ENCODE measurements at places on chromosomes 16 and 17. TPM values are rescaled to one million over a fixed set of nuclear protein-coding genes. Genes with fewer than 3 reads are reported as not detected.

GRCh38 chr17:34125010-34125409 is 130.1 kb upstream of the CCL2 start:
- DNase-seq = no peak

DNA sequence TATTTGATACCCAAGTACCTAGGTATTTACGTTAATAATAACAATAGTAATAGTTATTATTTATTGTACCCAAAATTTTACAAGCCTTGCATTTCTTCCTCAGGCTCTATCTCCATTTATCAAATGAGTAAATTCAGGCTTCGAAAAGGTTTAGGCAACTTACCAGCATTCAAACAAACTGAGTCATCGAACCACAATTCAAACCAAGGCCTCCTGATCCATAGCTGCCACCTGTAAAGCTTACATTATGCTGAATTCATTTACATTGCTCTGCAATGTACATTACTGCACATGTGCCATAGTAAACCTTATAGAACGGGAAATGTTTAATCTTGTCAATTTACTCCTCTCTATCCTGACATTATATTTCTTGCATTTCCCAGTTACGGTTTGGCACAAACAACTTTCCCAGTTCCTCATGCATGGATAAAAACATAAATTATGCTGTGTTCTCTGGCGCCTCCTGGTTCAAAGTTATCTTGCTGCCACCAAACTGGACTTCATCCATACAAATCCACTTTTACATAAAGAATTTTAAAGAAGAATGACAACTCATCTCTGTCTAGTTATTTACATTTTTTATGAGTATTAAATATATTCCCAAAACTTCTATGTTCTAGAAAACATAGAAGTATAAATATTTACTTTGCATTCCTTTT is 360.6 kb upstream of the SOX9 start:
- DNase-seq = no peak

DNA sequence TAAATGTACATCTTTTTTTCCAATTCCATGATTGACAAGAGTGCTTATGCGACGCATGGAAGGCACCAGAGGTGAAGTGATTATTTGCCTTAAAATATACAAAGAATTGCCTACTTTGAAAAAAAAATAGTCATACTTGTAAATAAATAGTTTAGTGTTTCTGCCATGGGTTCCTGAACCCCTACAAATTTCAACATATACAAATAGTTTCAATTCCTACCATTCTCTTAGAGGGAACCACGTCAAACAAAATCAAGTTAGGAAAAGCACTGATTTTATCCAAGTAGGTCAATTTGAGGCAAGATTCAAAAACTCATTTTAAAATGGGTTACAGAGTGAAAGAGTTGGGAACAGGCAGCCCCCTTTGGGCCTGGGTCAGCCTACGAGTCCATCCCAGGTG is 11.7 kb downstream of the CMTM3 start:
- DNase-seq = no peak

GRCh38 chr17:17728550-17729251 is 47.4 kb downstream of the RAI1 start:
- DNase-seq = no peak

- DNase-seq = no peak
Observed at GRCh38 chr17:36939802-36940312, 2.6 kb downstream of the LHX1 start.

DNA sequence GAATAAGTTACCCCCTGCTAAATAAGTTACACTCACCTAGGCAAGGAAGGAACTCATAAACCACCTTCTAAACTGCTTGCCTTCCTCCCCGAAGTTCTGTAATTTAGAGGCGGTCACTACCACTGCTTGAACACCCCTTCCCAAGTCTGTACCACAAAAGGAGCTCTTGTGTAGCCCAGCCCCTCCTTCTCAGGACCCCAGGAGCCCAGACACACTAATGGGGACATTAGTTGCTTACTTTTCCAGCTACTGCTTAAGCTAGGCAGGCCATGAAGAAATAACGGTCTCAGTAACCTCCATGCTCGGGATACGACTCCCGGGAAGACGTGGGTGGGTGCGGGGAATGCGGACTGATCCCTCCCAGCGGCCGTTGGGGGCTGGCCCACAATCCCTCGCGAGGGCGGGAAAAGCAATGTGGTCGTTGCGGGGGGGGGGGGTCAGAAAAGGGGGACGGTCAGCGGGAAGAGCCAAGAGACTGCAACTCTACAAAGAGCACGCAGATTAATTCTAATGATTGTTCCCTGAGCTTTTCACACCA is at the start of gene TEX14:
Gene TEX14, minus strand, starts transcription at position 345 of the 538 bp plus-strand sequence. CDS start 40,044 bp downstream, outside the sequence.
- DNase-seq = no peak

DNA sequence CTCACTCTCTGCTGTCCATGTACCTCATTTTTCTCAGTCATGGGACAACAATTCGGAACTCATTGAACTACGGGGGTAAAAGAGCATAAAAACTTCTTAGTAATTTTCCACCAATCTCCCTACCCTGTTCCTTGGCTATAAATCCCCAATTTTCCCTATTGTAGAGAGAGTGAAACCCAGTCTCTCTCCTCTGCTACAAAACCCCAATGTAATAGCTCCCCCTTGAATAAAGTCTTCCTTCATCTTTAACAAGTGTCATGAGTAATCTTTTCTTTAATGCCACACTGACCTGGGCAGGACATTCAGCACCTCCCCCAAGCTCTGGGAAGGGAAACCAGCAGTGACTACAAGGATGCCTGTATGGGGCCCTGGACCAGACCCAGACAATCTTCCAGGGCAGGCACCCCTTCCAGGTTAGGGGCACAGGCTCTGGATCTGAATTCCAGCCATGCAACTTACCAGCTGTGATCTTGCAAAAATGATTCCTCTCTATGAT is 10.2 kb upstream of the EIF1 start:
- no peak for DNase-seq

DNA sequence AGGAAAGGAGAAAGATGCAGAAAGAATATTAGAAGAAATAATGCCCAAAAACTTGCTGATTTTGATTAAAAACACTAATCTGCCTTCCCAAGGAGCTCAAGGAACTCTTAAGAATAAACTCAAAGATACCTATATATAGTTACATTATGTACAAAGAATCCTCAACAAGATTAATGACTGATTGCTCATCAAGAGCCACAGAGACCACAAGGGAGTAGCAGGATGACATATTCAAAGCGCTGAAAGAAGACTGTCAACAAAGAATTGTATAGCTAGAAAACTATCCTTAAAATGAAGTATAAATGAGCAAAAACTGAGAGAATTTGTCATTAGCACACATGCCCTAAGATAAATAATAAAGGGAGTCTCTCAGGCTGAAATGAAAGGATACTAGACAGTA is 6.2 kb downstream of the LPCAT2 start:
- no peak for DNase-seq

- DNase-seq = no peak
Observed at GRCh38 chr17:20125724-20126123, 116.6 kb downstream of the SPECC1 start.

The MYH8 gene
- not detected for total RNA-seq

The FOXJ1 gene
- total RNA-seq = not detected

DNA sequence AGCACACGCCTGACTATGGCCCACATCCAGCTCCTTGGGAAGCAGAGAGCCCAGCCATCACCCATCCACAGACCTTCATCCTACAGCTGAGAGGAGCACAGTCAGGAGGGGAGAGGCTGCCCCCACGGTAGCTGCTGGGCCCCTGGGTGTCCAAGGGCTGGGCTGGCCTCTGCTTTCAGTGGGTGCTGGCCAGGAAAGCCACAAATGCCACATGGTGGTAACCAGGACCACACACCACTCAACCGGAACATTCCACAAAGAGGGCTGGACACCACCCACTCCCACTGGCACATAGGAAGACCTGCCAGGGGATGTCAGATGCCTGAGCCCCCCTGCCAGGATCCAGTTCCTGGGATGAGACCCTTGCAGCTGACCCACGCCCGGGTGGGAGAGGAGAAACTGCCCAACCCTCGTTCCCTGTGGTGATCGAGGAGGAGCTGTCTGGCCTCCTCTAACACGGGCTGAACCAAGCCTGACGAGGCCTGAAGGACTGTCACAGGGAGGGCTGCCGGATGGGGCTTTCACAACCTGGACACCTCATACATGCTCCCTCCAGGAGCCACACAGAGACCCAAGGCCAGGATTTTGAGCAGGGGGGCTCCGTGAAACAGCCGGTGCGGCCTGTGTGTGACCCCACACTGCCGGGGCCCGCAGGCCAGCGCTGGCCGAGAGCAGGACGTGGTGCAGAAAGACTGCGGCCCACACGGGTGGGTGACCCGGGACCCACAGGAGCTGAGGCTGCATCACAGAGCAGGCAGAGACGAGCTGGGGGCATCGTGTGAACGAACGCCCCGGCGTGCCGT is 30.7 kb downstream of the PIEZO1 start:
- no peak for DNase-seq

GRCh38 chr16:57640185-57640584 is 11.8 kb downstream of the ADGRG1 start:
- DNase-seq = no peak

GRCh38 chr16:280552-280951 is at the start of gene ARHGDIG:
ARHGDIG (plus strand) TSS chr16:280591; CDS start chr16:280681, 90 bp downstream.
- no peak for DNase-seq

The TMEM106A gene
- total RNA-seq = 4.1 TPM

GRCh38 chr17:82655038-82655479 is 6.8 kb upstream of the WDR45B start:
- no peak for DNase-seq

DNA sequence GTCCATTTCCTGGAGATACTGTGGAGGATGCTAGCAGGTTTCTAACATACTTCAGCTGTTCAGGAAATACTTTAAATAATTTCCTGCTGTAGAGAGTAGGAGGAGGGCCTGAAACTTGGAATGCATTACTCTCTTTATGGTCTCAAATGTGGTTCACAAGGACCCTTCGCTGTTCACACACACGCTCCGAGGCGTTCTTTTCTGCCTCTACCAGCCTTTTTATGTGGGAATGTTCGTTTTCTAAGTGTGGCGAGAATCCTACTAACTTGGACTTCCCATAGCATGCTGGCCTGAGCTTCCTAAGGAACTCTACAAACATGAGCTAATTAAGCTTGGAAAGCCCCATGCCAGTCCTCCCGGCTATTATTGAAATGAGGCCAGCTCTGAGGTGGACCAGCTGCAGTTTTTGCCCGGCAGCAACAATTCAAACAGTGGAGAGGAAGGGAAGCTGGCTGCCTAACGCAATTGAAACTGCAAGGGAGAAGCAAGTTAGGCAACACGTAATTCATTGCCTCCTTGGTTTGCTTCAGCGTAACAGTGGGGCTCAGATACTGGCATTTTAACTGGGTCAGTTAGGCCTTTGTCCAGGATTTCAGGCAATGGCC is 18.9 kb downstream of the KPNA2 start:
- no peak for DNase-seq

Data from Right ventricle myocardium inferior (tissue), 1 donor.